RPMI7951 (cell line): ENCODE measurements at places on chromosomes 3 and 15.

GRCh38 chr3:120214176-120214575 lies 70.8 kb downstream of the GPR156 start:
- peak; percentile 19 for DNase-seq

GRCh38 chr3:47407896-47408838 lies 27.3 kb downstream of the PTPN23 start:
- no peak for DNase-seq

DNA sequence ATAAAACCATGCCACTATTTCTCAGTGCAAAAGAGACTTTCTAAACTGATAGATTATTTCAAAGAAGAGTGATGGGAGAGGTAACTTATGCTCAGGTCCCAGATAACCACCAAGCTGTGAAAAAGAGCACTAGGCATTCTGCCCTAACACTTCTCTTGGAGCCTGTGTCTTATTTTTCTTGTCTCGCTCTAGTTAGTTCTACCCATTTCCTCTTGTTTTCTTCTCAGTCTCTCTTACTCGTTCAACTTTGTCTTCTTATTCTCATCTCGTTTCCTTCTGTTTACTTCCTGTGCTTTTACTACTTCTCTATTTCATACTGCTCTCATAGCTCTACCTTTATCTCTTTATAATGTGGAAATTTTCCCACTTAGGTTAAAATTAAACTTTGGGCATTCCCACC lies 91.8 kb upstream of the CGNL1 start:
- DNase-seq = no peak

GRCh38 chr15:98382139-98382538 lies 266.2 kb upstream of the IGF1R start:
- no peak for DNase-seq

DNA sequence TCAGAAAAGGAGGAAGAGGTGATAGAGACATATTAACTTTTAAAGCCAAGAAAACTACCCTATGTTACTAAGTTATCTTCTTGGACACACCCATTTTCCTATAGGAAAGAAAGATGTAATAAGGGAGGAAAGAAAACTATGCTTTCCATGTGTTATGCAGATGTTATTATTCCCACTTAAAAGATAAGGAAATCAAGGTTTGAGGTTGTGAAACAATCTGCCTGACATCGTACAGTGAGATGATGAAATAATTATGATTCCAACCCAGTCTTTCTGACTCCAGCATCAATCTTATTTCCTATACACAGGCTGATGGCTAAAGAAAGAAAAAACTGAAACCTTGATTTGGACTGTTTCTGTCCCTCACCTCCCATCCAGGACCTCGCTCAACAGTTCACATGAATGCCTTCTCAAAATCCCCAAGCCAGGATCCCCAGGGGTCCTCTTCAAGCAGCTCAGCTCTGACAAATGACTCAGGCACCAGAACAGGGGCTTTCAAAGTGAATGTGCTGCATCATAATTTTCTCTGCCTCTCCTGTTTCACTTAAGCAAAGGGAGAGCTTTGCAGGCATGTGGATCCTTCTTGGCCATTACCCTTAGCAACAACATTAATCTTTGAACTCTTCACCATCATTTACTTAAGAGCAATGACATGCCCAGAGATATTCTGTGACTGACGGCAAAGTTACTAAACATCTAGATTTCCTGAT lies 12.4 kb upstream of the EID1 start:
- DNase-seq = peak; percentile 58

GRCh38 chr3:124853446-124853845 lies 33.7 kb downstream of the ITGB5 start:
- DNase-seq = no peak

GRCh38 chr15:47577000-47577399 lies 140.3 kb upstream of the SEMA6D start:
- DNase-seq = no peak

DNA sequence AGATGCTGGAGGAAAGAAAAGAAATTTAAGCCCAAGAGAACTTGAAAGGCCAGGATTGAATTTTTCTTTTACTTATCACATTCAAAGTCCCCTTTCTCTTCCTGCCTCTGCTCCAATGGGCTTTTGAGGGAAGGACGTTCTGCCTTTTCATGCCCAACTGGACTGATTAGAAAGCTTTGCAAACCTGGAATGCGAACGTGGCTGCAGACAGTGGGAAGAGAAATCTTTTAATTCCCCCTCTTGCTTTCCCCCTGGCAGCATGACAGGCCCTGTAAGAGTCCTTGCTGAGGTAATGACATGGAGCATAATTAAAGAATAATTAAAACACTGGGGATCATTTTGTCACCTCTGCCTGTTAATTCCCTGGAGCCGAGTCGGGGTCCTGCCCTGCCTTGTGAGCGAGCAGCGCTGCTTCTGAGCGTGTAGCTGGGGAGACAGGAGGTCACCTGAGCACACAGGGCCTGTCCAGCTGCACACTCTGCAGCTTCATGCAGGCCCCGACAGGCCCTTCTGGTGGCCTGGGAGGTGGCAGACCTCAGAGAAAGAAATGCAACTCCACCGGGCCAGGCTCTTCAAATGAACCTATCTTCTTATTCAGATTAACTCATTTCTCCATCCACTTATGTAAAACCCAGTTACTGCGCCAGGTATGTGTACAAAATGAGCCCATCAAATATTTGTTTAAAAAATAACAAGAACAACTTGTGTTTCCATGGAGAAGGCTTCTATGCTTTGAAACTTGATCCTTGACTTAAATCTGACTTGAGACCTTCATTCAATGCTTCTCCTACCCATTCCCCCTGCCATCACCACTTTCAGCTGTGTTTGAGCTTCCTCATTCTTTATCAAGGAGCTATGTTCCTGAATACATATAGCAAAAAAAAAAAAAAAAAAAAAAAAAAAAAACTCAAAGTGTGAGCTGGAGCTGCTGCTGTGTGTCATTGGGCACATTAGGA lies 628.2 kb upstream of the CFAP20DC start:
- DNase-seq = no peak

GRCh38 chr3:123724306-123724705 lies 139.5 kb upstream of the HACD2 start:
- DNase-seq = peak; percentile 44

GRCh38 chr3:51896607-51897305 lies 6.4 kb downstream of the IQCF1 start:
- DNase-seq = no peak

DNA sequence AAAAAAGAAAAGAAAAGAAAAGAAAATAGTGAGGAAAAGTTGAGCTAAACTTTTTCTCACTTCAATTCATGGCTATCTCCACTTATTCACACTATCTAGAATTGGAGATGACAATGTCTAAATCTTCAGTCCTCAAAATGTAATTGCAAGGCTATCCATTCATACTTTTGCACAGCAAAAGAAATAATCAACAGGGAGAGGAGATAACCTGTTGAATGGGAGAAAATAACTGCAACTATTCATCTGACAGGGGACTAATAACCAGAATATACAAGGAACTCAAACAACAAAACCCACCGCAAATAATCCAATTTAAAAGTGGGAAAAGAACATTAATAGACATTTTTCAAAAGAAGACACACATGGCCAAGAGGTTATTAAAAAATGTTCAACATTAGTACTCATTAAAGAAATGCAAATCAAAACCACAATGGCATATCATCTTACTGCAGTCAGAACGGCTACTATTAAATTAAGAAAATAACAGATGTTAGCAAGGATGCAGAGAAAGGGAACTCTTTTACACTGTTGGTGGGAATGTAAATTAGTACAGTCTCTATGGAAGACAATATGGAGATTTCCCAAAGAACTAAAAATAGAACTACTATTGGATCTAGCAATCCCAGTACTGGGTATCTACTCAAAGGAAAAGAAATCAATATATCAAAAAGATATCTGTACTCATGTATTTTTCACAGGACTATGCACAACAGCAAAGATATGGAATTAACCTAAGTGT lies 73.5 kb upstream of the PPIB start:
- DNase-seq = no peak

DNA sequence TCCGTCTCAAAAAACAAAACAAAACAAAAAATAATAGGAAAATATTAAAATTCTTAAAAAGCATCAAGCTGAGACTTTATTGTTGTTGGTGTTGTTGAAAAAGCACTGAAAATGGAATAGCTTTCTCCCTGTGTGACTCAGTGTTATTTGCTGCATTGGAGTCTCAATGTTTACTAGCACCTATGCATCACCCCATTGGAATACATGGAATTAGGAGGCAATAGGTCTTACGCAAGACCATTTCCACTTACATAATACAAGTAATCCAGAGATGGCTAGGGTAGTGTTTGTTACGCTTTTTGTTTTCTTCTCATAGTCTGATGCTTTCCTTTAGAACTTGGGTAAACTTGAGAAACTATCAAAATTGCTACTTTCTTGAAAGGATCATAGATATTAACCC lies 15.2 kb downstream of the GXYLT2 start:
- peak; percentile 77 for DNase-seq

- no peak for DNase-seq
Measured at GRCh38 chr15:85782064-85782463, 12.7 kb downstream of the KLHL25 start.

GRCh38 chr3:28286595-28286994 lies 45.2 kb downstream of the CMC1 start:
- peak; percentile 44 for DNase-seq

DNA sequence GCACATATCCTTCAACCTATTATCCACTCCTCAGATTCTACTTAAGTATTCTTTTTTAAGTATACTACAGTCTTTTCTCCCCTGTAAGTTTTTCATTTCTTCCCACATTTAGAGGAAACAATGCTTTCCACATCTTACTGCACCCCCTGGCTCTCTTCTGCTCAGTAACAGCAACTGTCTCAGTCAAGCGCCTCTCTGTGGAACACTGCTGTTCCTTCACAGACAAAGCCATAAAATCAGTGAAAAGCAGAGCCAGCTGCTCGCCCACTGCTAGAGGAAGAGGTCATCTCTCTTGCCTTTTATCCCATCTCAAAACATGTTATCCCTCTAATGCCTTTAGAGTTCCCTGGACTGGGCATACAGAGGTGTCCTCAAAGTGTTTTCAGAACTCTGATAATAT lies 24.8 kb downstream of the SERP1 start:
- no peak for DNase-seq

GRCh38 chr3:74067296-74067695 lies 442.6 kb upstream of the PDZRN3 start:
- no peak for DNase-seq

GRCh38 chr3:184672977-184673870 lies 38.6 kb downstream of the MAGEF1 start:
- DNase-seq = no peak

GRCh38 chr3:134282659-134283047 lies 32.0 kb upstream of the RYK start:
- DNase-seq = no peak

DNA sequence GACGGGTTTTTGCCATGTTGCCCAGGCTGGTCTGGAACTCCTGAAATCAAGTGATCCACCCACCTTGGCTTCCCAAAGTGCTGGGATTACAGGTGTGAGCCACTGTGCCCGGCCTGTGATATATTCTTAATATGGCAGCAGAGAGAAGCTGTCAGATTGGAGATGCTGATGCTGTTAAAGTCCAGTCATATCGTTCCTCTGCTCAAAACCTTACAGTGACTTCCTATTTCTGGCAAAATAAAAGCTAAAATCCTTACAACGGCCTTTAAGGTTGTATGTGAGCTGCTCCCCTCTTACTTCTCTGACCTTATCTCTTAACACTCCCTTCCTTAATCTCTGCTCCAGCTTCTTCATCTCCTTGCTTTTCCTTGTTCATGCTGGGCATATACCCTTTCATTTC lies 26.6 kb upstream of the MGA start:
- DNase-seq = no peak

- no peak for DNase-seq
Measured at GRCh38 chr15:70031261-70031660, 66.5 kb downstream of the TLE3 start.

DNA sequence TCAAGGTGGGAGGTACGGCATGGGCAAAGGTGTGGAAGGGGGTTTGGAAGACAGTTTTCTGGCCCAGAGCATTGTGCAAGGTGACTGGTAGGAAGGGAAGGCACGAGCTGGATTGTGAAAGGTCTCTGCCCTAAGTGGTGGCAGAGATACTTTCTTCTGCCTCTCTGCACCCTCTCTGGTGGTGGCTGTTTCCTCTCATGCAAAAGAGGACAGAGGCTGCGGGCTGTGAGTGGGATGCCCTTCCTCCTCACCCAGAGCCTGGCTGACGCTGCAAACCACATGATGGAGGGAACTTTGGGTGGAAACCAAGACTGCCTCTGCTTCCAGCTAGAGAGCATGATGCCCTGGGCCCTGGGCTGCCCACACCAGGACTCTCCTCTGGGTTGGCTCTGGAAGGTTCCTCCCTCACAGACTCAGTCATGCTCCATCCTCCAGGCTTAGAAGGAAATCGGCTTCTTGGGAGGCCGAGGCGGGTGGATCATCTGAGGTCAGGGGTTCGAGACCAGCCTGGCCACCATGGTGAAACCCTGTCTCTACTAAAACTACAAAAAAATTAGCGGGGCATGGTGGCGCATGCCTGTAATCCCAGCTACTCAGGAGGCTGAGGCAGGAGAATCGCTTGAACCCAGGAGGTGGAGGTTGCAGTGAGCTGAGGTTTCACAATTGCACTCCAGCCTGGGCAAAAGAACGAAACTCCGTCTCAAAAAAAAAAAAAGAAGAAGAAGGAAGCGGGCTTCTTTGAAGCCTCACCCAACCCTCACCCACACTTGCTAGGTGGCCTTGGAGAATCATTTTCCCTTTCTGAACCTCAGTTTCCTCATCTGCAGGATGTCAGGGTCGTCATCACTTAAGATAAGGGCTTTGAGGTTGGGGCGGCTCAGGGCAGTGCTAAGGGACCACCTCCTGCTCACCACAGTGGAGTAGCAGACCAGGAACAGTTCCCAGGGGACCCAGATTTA lies 8.3 kb downstream of the PSTPIP1 start:
- no peak for DNase-seq

DNA sequence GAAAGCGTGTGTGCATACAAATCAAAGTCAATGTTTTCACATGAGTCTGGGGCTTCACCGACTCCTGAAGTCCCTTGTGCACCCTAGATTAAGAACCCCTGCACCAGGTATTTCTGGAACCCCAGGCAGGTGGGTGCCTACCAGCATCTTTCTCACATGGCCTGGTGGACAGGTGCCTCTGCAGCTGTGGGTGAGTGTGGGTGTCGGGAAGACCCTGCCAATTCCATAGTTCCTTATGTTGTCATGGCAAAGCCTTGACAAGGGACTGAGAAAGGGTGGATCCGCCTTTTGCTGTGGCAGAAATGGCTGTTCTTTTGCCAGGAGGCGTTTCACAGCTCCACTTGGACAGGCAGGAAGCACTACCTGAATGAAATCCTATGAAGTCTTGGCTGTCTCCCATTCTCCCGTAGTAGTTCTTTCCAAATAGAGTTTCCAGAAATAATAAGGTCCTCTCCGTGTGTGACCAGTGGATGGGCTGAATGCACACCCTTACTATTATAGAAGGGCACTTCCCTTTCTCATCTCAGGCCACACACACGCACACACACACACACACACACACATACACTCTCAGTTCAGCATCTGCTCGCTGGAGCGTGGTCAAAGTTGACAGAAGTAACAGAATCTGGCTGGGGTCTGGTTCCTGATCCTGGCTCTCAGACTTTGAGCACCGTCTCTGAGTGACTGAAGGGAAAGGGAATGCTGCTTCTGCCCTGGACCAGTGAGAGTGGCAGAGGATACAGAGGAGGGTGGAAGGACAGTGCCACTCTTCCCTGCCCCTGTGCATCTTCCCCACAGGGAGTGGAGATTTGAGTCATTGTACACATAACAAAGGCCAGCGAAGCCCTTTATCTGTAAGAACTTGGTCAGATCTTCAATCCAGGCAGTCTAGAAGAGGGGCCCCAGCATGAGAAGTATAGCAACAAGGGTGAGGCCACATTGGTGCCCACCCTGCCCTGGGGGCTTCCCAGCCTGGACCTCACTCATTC lies 38.7 kb downstream of the PDIA5 start:
- DNase-seq = no peak

GRCh38 chr3:66938338-66938963 lies 59.7 kb upstream of the KBTBD8 start:
- peak; percentile 65 for DNase-seq
